ENCODE measurements at places on chromosomes 12 and 14.

- DNase-seq: peak; percentile 52
Observed at GRCh38 chr12:107352347-107353081, 259.2 kb upstream of the CRY1 start.

GRCh38 chr14:96077983-96078624 lies 38.9 kb downstream of the C14orf132 start:
- DNase-seq: no peak

GRCh38 chr14:34692348-34692747 lies 22.0 kb downstream of the CFL2 start:
- no peak for DNase-seq

DNA sequence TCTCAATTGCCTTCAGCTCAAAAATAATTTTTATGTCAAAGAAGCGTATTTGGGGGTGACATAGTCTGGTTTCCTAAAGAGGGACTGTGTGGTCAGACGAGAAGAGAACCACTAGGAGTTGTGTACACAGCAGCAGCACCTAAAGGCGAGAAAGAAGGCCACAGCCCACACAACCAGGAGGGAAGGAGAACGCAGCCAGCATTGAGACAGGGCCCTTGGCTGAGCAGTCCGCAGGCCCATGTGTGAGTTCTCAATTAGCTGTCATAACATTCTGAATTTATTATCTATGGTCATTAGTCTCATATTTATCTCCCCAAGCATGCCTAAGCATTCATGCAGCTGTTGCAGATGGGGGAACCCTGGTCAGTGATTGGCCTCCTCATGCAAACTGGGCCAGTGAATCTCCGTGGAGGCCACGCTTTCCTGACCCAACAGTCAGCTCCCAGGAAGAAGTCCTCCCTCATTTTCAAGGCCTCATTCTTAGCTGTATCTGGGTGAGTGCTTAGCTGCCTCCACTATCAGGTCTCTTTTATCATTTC lies 81.2 kb upstream of the ATF7IP start:
- no peak for DNase-seq

DNA sequence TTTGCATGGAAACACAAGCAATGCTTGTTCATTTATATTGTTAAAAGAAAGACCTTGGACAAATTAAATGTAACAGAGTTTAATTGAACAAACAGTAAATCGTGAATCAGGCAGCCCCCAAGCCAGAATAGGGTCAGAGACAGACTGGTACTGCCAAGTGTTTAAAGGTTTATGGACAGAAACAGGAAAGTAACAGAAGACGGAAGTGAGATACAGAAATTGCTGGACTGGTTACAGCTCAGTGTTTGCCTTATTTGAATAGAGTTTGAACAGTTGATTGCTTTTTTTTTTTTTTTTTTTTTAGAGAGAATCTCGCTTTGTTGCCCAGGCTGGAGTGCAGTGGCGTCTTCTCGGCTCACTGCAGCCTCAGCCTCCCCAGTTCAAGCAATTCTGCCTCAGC lies 50.3 kb downstream of the DAO start:
- no peak for DNase-seq

DNA sequence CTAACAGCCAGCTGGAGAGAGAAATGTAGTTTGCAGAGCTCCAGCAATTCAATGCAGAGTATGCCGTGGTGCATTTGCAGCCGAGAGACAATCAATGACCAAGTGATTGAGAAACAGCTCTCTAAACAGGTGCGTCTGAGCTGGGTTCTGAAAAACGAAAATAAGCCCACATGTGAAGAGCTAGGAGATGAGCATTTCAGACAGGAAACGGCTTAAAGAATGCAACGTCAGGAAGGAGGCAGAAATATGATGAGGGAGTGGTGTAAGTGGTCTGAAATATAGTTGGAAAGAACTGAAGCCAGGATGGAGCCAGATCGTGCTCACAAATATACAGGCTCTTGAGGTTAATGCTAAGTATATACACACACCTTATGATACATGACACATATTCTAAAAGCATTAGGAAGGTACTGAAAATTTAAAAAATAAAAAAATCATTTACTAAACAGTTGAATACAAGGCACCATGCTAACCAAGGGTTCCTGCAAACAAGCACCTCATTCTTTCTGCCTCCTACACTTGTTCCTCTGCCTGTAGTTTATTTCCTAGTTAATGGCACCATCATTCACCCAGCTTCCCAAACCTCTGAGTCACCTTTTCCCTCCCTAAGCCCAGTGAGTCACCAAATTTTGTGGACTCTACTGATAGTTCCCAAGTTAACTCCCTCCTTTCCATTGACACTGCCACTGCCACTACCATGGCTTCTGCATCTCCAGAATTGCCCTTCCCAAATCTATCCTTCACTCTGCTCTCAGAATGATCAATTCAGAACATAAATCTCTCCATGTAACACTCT lies 2.3 kb upstream of the GARIN2 start:
- no peak for DNase-seq

DNA sequence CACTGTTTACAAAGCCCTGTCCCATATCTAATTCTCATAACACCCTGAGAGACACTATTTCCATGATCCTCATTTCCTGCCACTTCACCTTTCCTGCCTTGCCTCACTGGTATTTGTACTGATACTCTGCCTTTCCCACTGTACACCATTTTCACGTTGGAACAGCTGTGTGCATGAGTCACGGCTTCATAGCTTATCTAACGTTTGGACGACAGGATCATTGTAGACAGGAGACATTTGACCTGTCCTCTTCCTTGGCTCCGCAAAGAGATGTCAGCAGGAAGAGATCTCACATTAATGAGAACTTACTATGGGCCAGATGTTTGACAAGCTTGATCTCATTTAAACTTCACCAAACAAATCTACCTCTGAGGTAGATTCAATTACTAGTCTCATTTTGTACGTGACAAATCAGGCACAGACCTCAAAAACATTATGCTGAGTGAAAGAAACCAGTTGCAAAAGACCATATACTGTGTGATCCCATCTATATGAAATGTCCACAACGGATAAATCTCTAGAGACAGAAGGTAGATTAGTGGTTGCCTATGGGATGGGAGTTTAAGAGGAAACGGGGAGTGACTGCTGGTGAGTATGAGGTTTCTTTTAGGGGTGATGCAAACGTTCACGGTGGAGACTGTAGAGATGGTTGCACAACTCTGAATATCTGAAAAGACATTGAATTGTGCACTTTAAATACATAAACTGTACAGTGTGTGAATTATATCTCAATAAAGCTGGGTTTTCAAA lies 71.2 kb downstream of the KCNK13 start:
- DNase-seq: no peak
